NCI-H526 (cell line): ENCODE measurements at places on chromosomes 5 and 9.

GRCh38 chr9:123335193-123335985 lies 20.6 kb upstream of the CRB2 start:
- no peak for DNase-seq

DNA sequence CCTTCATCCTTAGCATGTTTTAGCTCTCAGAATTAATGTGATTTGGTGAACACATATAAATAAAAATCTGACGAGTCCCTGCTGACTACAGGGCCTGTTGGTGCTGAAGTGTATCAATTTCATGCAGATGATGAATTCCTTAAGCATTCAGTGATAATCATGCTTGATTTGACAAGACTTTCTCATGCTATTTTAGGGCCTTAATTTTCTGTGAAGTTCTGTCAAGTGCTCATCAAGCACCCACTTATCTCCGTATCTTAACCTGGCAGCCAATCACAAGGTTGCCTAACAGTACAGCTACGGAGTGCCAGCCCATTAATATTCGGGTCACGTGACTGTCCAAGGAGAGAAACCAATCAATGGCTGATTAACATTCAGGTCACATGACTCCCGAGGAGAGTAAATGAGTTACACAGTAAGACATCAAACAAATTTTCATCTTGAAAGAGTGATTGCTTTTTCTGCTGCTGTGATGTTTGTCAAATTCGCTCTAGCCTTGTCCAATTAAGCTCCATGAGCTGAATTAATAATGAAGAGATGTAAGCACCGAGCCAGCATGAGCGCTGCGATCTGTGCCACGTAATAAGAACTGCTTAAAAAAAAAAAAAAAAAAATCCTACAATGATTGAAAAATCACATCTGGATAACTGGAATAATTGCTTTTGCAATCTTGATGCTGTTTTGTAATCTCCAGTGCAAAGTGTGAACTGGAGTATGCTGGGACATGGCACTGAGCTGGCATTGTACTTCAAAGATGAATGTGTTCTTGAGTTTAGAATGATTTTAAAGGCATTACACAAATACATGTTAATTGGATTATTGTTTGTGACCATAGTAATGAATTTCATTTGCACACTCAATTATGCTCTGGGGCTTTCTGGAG lies 104.3 kb upstream of the SPATA31D4 start:
- no peak for DNase-seq

DNA sequence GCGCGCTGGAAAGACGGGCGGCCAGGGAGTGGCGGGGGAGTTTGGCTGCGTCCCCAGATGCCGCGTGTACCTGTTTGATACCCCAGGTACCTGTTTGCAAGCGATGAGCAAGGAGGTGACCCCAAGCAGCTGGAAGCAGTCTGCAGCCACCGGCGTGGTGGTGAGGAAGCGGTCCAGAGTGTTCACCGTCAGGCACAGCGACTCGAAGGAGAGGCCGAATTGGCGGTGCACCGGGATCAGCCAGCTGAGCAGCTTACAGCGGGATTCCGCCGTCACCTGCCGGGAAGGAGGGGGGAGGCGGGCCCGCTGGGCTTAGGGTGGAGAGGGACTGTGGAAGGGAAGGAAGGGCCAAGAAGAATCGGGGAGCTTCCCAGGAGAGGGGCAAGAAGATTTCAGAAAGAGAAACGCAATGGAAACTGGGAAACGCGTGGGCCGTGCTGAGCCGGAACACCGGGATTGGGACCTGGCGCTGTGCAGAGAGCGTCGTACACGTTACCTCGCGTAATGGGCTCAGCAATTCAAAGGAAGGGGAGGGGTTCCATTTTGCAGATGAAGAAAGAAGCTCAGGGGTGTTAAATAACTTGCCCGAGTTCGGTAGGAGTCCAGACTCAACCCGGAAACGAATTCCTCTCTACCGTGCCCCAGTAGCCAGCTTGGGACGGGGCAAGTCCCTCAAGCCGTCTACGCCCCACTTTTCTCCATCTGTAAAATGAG lies 980 bp downstream of the CCNO start:
- no peak for DNase-seq

DNA sequence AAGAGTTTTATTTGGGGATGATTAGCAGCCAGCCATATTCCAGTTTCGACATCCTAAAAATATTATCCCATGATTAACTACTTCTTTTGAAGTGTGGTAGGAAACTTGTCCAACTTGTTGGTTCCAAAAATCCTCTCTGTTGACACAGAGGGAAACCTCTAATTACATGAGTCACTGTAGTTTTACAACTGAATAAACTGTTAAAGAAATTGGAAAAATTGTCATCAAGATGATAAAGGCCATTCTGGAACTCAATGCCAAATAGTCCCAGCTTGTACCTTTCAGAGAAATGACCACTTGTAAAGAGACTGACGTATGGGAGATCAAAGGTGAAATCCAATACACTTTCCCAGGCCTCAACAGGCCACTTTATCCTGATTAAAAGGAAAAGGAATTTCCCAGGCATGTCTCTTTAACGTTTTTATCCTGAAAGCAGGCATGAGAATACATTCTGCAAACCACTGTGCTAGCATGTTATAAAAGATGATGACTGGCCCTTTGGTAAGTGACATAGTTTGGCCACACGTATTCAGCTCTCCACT lies 261.6 kb downstream of the GLIS3 start:
- DNase-seq, result no peak

- DNase-seq, result no peak
Observed at GRCh38 chr5:38557308-38557710, 863 bp upstream of the LIFR start.

GRCh38 chr9:123343443-123344191 lies 12.4 kb upstream of the CRB2 start:
- DNase-seq, result no peak

DNA sequence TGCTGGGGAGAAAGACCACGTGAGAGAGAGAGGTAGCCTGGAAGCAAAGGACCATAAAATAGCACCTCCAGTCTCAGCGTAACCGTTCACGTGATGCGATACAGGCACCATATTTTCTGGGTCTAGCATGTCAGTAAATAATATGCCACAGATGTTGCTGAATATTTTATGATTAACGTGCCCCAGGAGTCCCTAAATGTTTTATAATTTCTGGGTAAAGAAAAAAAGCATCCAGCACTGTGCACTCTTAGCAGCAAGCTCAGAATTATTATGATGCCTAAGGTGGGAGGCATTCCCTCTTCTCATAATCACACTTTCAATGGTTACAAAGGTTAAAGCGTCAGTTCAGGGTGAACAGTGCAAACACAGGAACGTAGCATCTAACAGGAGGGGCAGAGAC lies 121.8 kb downstream of the CAVIN4 start:
- no peak for DNase-seq
